Stimulated activated naive B cell treated with anti-CD40 and anti-IgM and Interleukin-4, amounts not matched to agents 10 μg/mL and 1 μg/mL and 100 μg/mL, for 72 hours (primary cell): ENCODE measurements at places on chromosomes 2 and 18.

DNA sequence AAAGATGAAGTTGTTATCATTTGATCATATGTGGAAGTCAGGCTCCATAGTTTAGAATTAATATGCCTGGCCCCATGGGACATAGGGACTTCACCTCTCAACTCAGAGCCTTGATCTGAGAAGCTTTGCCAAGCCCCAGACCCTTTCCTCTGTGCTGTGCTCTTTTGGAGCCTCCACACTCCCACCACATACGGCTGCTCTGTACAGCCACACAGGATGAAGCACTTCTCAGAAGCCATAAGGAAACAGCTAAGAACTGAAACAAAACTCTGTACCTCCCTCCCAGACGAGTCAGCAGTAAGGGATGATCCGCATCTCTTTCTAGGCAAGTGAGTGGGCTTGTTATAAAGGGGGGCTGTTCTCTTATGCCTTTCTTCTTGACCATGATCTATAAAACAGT, 66.5 kb downstream of the CAB39 start:
- DNase-seq: no peak

GRCh38 chr2:36425608-36426355, 70.2 kb downstream of the CRIM1 start:
- DNase-seq: no peak

- no peak for DNase-seq
Observed at GRCh38 chr2:10399358-10399757, 48.8 kb downstream of the ODC1 start.

- no peak for DNase-seq
Observed at GRCh38 chr2:231139796-231140195, 15.0 kb upstream of the HTR2B start.

DNA sequence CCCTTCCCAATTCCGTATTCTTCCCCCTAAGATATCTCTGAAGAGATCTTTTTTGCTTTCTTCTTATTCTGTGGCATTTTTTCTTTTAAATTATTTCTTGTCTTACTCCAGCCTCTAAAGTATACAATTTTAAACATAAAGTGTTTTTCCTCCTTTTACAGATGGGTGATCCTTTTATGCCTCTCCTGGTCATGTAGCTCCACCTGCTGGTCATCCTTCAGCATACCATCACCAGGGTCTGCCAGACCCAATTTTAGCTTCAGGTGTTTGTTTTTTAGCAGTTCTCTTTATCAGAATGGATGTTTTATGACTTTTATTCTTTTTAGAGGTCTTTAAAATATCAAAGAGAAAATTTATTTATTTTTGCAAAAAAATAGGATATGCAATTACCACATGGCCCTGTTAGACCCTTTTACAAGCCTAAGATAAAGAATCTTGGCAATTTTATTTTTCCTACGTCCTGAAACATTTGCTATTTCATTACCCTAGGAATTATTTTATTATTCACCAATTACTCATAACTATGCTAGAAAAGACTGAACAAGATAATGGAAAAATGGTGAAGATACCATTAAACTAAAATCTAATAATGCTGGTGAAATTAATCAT, 55.5 kb downstream of the PIGN start:
- DNase-seq: peak; percentile 20

GRCh38 chr2:1801541-1801940, 57.2 kb upstream of the PXDN start:
- no peak for DNase-seq

GRCh38 chr2:163155279-163155883, 316.8 kb upstream of the KCNH7 start:
- DNase-seq: no peak

DNA sequence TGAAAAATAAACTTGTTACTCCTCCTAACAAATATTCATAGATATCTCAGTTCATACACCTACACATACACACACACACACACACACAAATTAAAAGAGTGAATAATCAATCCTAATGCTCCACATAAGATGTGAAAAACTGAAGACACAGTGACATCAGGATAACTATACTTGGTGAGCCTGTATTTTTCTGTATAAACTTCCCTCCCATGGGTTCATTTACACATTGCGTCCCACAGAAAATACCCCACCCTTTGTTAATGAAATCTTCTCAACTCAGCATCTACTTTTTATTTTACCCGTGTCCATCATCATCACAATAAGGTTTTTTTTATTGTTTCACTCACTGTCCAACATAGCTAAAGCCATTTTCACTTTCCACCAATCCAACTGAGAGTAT, 60.4 kb downstream of the CD226 start:
- DNase-seq: no peak
